ENCODE measurements at places on chromosomes 1 and 21. TPM values are rescaled to one million over a fixed set of nuclear protein-coding genes. Genes with fewer than 3 reads are reported as not detected.

Gene CRYAA
- total RNA-seq, result not detected

Gene PPIAL4G
- total RNA-seq, result not detected

Gene LRP8
- 8.3 TPM for total RNA-seq

Gene SMG5
- 50.7 TPM for total RNA-seq

Gene MATN1
- under 0.01 TPM for total RNA-seq

Gene RNU1-3
- under 0.01 TPM for total RNA-seq

Gene OR6N1
- not detected for total RNA-seq

Gene AADACL3
- not detected for total RNA-seq

Gene SPRR1A
- total RNA-seq, result not detected

Gene TMEM125
- total RNA-seq, result not detected

Gene CFHR3
- not detected for total RNA-seq

Gene AMY1C
- not detected for total RNA-seq

Gene ESPN
- not detected for total RNA-seq

Gene KCNJ9
- total RNA-seq, result not detected

Gene CALML6
- total RNA-seq, result 0.29 TPM

Gene ATAD3C
- under 0.01 TPM for total RNA-seq
